ENCODE measurements at places on chromosomes 3 and 15.

GRCh38 chr15:86235667-86236066 is 156.0 kb downstream of the AGBL1 start:
- no peak for DNase-seq

- no peak for DNase-seq
Measured at GRCh38 chr3:183349421-183350157, 78.8 kb downstream of the MCF2L2 start.

- DNase-seq, result no peak
Measured at GRCh38 chr15:78807359-78807758, 3.9 kb downstream of the ADAMTS7 start.

DNA sequence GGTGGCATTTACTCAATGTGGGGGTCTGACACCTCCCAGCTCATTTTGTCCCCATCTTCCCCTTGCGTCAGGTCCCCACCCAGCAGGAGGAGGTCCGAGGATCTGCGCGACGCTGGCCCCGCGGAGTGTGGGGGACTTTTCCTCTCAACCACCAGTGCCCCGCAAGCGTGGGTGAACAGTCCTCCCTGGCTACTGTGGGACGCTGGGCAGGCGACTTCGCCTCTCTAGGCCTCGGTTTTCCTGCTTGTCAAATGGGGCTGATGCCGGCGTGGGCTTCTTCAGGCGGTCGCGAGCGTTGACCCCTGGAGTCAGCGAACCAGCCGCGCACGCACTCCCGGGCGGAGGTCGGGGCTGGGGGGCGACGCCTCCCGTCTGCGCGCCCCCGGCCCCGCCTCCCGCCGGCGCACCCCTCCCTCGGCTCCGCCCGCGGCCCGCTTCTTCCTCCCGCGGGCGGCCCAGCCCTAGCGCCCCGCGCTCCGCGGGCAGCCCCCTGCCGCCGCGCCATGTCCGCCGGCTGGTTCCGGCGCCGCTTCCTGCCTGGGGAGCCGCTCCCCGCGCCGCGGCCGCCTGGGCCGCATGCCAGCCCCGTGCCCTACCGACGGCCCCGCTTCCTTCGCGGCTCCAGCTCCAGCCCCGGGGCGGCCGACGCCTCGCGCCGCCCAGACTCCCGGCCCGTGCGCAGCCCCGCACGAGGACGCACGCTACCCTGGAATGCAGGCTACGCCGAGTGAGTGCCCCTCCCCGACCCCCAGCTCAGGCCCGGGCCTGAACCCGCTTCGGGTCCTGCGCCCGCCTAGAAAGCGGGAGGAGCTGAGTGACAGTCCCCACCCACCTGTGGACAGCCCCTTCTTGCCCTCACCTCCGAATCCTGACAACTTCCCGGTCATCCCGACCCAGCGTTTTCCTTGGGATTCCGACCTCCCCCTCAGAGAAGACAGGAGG is at the start of gene PPM1M:
PPM1M (plus strand) TSS at position 438 of the 942 bp plus-strand sequence; CDS start at position 504, 66 bp downstream.
- no peak for DNase-seq

DNA sequence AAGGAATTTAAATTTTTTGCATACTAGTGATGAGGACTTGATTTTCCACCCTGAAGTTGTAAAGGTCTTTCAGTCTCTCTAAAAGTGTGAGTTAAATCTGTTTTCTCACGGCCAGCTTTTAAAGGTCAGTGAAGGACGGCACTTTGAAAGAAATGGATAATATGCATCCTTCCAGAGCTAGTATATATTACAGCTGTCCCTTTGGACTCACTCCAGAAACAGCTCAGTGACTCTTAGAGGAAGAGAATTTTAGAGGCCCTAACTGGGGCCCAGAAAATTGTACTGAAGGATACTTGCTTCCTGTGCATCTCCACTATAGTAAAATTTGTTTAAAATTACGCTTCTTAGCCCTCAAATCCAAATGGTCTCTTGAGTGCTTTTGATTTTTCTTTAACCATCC is 41.6 kb downstream of the PIK3CA start:
- DNase-seq, result peak; percentile 44

DNA sequence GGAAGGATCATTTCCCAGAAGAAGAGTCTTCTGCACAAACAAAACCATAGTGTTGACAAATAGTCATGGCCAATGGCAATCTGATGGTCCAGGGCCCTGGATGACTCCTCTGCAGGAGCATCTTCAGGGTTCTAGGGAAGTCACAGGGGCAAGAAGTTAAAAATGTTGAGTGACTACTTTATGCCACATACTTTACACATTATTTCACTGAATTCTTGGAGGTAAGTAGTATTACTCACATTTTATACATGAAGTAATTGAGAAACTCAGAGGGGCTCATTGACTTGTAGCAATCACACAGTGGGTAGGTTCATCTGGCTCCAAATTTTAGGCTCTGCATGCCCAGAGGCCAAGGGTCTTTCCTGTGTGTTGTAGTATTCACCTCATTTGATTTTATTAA is 430.2 kb upstream of the MCTP2 start:
- no peak for DNase-seq

DNA sequence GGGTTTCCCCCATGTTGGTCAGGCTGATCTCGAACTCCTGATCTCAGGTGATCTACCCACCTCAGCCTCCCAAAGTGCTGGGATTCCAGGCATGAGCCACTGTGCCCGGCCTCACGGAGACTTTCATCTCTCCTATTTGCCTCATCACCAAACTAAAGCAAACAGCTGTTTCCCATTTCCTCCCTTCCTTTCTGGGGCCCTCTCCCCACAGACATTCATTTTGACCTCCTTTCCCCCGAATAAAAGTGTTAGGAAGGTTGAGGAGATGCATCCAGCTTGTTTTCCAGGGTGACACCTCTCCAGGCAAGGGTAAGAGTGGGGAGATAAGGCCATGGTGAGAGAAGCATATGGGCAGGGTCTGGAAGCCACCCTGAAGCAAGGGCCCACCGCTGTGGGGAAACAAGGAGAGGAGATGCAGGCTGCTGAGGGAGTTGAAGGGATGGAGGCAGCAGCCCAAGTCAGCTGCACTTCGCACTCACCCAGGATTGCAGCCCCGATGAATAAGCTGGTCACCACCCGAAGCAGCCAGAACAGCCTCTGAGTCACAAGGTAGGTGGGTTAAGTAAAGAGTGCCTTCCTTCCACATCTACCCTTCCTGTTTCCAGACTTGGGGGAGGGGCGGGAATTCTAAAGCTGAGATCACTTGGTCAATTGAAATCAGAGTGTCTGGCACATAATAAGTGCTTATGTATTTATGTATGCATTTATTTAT is 7.7 kb downstream of the DUOXA2 start:
- DNase-seq, result peak; percentile 63

DNA sequence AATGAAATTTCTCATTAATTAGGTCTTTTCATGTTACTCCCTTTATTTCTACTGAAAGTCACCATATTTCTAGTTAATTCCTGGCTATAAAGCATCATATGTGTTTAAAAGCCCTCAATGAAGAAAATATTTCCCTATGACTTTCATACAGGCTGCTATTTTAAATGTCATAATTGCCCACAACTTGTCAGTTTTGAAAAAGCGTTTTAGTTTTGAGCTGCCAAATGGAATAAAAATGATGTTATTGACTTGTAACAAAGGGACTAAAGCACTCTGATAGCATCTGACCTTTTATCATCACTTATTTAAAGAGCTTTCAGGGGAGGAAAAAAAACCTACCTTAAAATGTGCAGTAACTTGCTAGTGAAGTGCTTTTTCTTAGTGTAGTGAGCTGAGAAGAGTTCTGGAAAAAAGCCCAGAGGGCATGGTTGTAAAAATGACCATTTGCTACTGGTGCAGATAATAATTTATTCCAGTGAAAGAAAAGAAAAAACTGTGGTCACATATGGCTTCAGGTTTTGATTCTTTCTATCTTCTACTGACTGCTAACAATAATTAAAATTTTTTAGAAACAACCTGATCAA is 877.2 kb downstream of the CADM2 start:
- no peak for DNase-seq

GRCh38 chr15:88908123-88908522 is 5.1 kb downstream of the MFGE8 start:
- no peak for DNase-seq

DNA sequence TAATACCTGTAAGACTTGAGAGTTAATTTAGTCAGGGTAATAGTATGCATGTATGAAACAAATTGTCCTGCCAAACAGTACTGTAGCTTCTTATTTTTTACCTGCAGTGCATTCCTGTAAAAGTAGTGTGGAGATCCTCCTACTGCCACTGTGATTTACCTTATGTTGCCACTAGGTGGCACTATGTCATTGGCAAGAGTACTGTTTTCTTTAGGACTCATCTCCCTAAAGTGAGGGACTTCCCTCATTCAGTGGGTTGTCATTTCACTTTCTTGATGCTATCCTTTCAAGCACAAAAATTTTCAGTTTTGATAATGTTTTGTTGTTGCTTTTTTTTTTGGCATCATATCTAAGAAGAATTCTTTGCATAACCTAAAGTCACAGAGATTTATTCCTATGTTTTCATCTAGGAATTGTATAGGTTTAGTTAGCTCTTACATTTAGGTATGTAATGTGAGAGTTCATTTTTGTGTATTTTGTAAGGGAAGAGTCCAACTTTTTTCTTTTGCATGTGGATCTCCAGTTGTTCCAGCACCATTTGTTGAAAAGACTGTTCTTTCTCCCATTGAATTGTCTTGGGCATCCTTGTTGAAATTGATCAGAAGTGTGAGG is 105.7 kb downstream of the AKAP13 start:
- peak; percentile 41 for DNase-seq

DNA sequence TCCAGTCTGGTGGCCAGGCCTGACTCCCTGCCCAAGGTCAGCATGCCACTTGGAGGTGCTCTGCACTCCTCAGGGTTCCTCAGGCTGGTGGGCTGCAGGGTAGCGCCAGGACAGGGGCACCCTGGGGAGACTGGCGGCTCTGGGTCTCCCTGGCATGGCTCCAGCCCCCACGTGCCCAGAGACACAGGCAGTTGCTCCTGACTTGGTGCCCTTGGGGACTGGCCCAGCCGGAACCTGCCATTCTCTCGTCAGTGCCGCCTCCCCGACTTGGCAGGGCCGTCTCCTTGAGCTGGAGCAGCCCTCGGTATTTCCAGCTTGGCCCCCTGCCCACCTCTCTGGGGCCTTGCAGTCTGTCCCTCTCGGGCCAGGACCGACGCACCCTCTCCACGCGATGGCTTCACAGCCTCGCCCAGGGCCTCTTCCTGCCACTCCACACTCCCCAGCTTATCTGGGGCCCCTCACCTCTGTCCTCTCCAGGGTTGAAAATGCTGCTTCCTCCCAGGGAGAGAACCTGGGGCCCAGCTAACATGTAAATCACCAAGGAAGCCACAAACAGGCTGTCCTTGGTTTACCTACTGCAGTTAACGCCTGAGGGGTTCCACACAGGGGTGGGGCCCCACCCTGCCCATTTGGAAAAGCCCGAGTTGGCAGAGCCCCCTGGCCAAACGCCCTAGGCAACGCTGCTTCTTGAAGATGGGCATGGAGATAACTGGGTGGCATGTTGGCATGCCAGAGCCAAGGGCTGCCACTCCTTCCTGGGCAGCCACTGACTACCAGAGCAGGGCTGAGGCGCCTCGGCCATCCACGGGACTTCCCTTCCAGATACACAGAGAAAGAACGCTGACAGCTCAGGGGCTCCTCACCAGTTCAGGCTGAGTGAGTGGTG is 61.4 kb downstream of the SMAD6 start:
- no peak for DNase-seq

DNA sequence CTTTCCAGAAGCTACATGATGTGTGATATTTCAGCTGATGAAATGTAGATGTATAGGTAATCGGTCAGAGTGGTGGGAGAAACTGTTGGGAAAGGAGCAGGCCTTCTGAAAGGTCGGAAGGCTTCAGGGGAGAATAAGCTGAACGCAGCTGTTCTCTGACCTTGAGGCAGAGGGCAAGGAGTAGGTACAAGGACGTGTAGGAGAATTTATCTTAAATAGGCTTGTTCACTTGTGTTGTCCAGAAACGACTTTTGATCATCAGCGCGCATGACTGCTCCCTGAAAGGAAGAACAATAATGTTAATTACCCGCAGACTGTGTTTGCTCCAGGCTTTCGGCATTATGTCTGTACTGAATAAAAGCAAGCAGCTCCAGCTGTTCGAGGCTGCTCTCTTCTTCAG is 39.6 kb downstream of the GPR160 start:
- no peak for DNase-seq

GRCh38 chr3:147301781-147302180 is 104.6 kb downstream of the ZIC4 start:
- peak; percentile 52 for DNase-seq

GRCh38 chr3:23646184-23646920 is 159.4 kb upstream of the UBE2E1 start:
- DNase-seq, result no peak

DNA sequence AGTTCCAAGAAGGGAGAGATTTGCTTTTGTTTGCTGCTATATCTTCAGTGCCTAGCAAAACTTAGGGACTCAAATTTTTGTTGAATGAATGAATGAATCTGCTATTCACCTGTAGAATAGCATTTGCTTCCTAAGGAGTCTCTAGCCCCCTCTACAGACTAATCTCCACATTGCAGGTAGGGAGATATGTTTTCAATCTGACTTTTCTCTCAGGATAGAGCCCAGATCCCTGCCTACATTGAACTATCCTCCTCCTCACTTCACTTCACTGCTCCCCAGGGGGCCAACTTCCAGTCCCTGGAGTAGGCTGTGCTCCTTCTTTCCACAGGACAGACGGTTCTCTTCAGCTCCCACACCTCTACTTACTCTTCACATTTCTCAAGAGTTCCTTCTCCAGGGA is 81.9 kb upstream of the PTX3 start:
- no peak for DNase-seq

DNA sequence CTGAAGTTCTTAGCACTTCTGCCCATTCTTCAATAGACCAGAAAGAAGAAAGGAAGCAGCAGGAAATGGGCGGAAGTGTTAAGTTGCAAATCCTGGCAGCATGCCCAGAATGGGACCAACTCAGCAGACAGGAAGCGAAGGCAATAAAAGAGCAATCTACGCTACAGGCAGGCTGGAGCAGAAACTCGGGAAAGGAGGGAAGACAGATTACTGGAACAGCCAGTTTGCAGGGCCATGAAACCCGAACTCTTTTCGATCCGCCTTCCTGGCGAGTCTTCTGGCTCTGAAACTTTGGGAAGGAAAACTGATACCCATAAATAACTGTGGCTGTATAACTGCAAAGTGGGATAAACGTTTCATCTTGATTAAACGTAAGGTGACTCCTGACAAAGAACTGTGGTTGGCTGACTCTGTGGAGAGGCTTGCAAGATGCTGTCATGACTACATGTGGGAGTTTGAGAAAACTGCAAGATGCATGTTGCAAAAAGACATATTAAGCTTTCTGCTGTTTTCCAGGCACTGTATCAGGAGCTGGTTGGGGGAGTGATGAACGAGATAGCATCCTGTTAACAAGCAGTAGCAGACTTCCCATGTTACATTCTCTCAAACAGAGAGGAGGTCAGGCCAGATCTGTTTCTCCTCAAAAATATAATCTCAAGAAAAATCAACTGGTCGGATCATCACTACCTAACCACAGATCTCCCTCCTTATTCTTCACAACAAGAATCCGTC is 67.8 kb downstream of the FMN1 start:
- DNase-seq, result peak; percentile 97

DNA sequence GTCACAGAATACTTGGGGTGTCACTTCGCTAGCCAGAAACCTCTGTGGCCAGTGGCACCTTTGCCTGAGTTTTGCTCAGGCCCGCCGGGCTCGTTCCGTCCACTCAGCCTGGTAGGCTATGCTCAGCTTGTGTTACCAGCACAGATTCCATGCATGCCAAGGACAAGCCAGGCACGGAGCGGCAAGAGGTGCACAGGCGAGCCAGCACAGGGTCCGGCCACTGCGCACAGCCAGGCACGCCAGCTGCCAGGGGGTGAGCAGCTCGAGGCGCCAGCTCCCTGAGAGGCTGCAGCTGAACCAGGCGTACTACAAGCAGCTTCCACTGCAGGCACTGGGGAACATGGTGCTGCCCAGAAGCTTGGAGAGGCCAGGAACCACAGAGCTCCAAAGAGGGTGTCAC is 14.7 kb downstream of the PCYT1A start:
- DNase-seq, result no peak

- DNase-seq, result no peak
Measured at GRCh38 chr15:69723404-69724096, 270.9 kb downstream of the RPLP1 start.

GRCh38 chr3:147298511-147298982 is 107.8 kb downstream of the ZIC4 start:
- peak; percentile 99 for DNase-seq

Data from fibroblast of skin of left quadriceps (primary cell).